ENCODE measurements at places on chromosomes 2 and 18. TPM values are rescaled to one million over a fixed set of nuclear protein-coding genes. Genes with fewer than 3 reads are reported as not detected.

- DNase-seq, result no peak
Measured at GRCh38 chr18:8991155-8991554, 111.3 kb upstream of the NDUFV2 start.

DNA sequence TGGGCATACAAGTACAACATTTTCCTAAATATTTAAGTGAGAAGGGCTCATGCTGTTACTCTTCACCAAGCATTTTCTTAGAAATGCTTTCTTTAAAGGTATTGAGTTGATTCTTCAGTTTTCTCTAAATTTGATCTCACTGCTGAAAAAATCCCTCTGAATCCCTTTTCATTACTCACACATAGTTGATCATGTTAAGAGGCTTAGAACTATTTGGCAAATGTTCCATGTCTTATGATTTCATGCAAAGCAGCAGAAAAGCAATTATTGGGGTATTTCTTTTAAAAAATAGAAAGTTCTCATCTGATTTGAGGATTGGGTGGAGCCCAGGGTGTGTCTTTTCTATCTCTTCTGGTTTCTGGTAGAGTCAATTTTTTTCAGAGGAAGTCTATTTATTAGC is 1079.8 kb upstream of the ZEB2 start:
- DNase-seq, result no peak

DNA sequence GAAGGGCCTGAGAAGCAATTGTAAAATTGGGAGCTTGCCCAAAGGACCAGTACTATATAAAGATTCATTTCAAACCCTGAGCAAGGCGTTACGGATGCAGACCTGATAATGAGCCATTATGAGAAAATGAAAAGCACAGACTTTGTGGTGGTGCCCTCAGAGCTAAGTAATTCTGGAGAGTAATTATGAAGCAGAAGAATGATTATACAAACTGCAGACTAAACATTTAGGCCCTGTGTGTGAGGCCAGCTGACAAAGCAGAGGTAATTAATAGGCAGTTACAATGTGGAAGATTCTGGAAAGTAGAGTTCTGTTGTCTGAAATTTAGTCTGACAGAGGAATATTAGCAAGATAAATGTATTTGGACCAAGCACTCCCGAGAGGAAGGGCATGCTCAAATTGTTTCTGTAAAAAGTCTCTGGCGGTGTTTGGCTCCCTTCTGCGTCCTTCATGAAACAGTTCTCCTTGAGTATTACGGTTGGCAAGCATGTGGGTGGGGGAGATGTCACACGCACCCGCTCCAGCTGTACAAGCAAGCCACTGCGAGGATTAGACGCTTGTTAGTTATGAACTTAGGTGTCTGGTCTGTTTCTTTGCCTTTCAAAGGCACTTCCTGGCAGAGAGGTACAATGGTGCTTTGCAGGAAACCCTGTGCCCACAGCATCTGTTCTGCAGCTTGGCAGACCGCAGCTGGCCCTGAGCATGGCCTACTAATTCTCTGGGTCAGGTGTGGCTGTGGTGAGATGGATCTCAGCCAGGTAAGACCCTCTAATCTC is 45.5 kb downstream of the CDC42EP3 start:
- DNase-seq, result no peak

GRCh38 chr2:138665937-138666336 is 114.3 kb downstream of the NXPH2 start:
- no peak for DNase-seq

GRCh38 chr2:144310889-144311608 is 208.9 kb downstream of the ZEB2 start:
- DNase-seq, result no peak

DNA sequence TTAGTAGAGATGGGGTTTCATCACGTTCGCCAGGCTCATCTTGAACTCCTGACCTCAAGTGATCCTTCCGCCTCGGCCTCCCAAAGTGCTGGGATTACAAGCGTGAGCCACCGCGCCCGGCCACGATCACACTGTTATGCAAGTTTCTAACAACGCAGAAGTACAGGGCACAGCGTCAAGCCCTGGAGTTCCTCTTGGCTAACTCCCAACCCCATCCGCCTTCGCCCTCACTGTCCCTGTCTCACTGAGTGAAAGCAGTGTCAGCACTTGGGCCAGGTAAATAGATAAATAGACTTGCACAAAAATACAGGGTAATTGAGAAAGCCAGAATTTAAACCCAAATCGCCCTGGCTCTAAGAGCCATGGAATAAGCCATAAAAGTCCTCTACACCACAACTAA is 111.7 kb downstream of the ACVR1 start:
- DNase-seq, result no peak

DNA sequence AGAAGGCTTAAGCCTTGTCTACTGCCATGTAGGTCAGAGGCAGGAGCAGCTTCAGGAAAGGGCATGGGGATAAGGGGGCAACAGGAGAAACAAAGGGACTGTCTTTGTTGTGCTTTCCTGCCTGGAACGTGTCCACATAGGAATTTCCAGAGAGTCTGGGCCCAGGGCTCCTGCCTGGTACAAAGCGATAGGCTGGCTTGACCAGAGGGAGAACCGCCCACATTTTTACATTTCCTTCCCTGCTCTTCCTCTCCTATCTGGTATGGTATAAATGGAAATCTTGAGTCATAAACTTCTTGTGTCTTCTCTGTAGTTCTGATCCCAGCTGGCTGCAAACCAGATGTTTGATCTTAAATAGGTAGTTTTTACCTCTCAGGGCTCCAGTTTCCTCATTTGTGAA is 414.8 kb downstream of the HRH4 start:
- DNase-seq, result no peak

GRCh38 chr2:130728549-130729316 is at the start of gene GPR148:
TSS of gene GPR148 (plus strand) at chr2:130729070. CDS start at chr2:130729152, 82 bp downstream.
- no peak for DNase-seq

DNA sequence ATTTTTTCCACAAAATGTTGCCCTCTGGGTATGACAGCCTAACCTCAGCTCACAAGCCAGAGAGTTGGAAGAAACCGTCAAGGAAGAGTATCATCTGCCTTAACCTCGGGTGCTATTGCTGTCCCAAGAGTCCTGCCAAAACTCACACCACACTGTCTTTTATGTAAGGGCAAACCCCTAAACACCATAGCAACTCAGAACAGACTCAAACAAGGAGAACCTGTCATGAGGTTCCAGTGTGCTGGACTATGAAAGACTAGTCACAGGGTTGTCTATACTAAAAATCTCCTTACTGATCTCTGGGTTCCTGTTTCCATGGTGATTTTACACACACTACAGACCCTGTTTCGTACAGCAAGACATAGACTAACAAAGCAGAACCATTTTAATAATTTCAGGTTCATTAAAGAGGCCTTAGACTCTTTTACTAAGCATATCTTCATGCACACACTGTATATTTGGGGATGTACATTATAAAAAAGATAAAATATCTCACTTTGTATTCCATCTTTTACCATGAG is 159.8 kb downstream of the PKP4 start:
- no peak for DNase-seq

DNA sequence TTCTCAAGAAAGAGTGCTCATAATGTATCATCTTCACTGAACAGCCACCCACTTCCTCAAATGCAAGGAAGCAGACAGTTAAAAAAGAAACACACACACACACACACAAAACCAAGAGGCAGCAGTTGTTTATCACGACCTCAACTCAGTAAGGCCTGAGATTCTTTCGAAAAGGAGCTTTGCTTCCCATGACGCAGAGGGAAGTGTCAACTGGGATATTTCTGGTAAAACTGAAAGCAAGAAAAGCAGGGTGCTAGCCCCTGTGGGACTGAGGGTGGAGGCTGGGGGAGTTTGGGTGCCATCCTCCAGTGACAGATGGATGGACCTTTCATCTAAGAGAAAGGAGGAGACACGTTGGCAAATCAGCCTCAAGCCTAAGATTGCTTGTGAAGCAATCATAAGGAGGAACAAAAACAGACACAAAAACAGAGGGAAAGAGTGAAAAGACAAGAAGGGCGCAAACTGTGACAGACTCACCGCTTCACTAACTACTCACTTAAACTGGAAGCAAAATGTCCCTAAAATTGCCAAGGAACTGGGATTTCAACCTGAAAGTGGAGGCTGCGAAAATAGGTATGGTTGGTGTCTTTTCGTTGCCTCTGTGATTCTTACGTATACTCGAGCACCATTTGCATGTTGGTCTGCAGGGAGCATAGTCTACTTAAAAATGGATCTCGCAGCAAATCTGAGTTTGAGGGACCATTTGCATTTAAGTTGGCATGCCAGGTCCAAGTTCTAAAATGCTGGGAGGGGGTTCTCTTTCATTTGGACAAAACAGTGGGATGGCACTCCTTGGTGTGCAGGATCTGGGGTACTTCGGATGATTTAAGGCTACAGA is at the start of gene ARHGAP25:
Gene ARHGAP25, plus strand, starts transcription at position 124 of the 838 bp plus-strand sequence. Its CDS starts 389 bp downstream, at position 513.
- no peak for DNase-seq

DNA sequence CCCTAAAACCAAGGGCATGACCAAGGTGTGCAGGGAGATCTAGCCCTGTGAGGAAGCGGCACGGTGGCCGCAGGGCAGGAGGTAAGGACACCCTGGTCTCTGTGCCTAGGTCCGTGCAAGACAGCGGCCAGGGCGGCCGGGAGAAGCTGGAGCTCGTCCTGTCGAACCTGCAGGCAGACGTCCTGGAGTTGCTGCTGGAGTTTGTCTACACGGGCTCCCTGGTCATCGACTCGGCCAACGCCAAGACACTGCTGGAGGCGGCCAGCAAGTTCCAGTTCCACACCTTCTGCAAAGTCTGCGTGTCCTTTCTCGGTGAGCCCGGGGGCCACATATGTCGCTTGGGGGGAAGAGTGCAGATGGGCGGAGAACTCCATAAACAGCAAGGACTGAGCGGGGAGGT is 235.4 kb downstream of the ATAD2B start:
- no peak for DNase-seq

- DNase-seq, result no peak
Measured at GRCh38 chr2:26582890-26583289, 58.3 kb downstream of the CIB4 start.

DNA sequence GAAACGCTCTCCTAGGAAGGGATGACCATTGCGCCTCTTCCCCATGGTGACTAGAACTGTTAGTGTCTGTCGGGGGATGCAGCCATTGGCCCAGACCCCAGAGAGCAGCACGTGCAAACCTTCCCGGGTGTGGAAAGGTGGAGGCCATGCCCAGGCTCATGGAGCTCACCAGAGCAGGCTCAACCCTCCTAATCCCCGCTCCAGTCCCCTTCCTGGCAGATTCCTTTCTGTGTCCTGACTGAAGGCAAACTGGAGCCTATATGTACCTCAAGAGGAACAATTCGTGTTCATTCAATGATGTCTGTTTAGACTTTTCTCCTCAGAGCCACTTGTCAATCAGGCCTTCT is 94.4 kb downstream of the RHOB start:
- DNase-seq, result no peak

DNA sequence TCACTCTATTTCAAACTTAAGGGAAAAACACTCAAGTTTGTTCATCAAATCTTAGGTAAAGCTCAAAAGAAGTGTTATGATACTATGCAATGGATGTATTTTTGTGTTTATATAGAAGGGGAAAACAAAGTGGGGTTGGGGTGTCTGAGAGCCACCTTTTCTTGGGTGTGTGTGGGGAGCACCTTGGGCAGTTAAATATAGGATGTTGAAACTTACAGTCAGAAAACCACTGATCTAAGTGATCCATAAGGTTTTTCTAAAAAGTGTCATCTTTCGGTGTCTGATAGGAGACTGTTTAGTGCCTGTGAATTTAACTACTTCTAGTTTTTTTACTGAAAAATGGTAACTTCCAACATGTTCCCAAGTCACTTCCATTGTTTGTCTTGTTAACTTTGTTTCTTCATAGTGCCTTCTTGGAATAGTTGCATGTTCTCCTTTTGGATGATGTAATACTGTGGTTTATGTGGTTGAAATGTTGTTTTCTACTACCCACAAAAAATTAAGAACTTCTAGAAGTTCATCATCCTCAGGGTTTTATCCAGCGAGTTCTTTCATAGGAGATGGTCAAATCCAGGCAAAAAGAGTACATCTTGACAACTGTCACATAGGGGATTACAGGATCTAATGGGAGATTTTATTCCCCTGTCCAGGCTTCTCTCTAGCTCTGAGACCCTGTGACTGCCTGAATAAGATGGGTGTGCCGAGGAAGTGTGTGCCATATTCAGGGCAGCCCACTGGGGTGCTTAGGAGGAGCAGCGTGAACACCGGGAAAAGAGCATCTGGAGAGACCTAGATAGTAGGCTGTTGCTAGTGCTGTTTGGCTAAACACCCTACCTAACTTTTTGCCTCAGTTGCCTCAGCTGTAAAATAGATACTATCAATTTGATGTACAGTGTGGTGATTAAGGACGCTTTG is 46.2 kb downstream of the CAB39 start:
- no peak for DNase-seq

DNA sequence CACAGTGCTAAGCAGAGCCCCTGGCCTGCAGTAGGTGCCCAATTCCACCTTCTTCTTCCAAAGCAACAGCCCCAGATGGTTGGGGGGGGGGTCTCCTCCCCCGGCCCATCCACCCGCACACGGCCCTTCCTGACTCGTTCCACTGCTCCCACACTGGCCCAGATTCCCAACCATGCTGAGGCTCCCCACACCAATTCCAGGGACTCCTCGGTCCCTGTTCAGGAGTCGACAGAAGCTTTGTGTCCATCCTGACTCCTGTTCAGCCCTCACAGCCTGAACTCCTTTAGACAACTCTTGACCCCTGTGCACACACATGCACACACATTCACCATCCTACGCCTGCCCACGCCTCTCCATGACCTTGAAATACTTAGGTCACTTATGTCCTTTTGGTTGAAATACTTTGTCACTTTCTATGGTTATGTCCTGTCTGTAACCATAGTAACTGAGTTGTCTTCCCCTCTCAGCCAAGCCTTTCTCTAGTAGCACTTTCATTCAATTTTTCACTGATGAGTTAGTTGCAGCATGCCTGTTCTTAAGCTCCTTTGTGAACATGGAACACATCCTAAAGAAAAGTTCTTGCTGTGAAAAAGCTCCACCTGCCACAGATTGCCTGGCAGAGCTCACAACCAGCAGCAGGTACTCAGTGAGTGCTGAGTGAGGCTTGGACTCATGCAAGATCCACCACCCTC is 225.8 kb downstream of the SEPTIN10 start:
- no peak for DNase-seq

DNA sequence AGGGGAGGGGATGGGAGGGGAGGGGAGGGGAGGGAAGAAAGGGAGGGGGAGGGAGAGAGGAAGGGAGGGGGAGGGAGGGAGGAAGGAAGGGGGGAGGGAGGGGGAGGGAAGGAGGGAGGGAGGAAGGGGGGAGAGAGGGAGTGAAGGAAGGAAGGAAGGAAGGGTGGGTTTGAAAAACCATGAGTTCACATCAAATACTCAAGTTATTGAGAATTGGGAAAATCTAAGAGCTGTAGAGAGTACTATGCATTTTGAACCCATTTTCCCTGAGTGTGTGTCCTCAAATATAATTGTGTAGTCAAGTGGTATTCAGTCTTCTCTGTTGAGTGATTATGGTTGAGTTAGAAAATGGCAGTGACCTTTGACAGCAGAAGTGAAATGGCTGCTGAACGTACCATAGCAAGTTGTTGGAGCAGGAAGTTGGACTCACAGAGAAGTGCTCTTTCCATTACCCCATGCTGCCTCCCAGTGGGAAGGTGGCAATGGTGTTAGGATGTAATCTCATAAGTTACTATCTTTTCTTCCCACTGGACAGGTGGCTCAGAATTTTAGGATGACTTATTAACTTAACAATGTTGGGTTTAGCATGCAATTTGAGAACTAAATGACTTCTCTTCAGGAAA is 214.6 kb downstream of the SETBP1 start:
- no peak for DNase-seq

- no peak for DNase-seq
Measured at GRCh38 chr2:133561045-133561852, 7.0 kb downstream of the NCKAP5 start.

The EHD3 gene
- total RNA-seq, result 10.7 TPM

The ZNF396 gene
- total RNA-seq, result 3.6 TPM

The ANKRD30BL gene
- total RNA-seq, result not detected

The CNPPD1 gene
- total RNA-seq, result 39.9 TPM

The SULT1C4 gene
- total RNA-seq, result 8.0 TPM

The TFPI gene
- total RNA-seq, result 7.0 TPM
